Epithelial cell of proximal tubule (primary cell): ENCODE measurements at places on chromosomes 16 and 17. TPM values are rescaled to one million over a fixed set of nuclear protein-coding genes. Genes with fewer than 3 reads are reported as not detected.

ALDH3A2 gene
- 27.5 and 30.9 TPM in 2 replicates for total RNA-seq

GPRC5B gene
- 9.9 and 11.4 TPM in 2 replicates for total RNA-seq

SRCIN1 gene
- total RNA-seq, result 0.07 and 2.1 TPM in 2 replicates

CDRT15 gene
- not detected in 2 replicates for total RNA-seq

TMEM220 gene
- 1.9 TPM in 1 of 2 replicates, not detected in the other for total RNA-seq

CA7 gene
- total RNA-seq, result 0.12 TPM in 1 of 2 replicates, not detected in the other

SDR42E1 gene
- 13.5 and 16.1 TPM in 2 replicates for total RNA-seq

CDC42EP4 gene
- 46.8 and 115 TPM in 2 replicates for total RNA-seq

TMC5 gene
- 0.35 and 0.36 TPM in 2 replicates for total RNA-seq

TBC1D3 gene
- not detected in 2 replicates for total RNA-seq

CD19 gene
- 0.07 TPM in 1 of 2 replicates, not detected in the other for total RNA-seq

FN3K gene
- 0.69 and 2.0 TPM in 2 replicates for total RNA-seq

FOXJ1 gene
- total RNA-seq, result 2.6 and 3.0 TPM in 2 replicates

OR1A1 gene
- total RNA-seq, result not detected in 2 replicates

MT1A gene
- total RNA-seq, result 26.0 and 62.4 TPM in 2 replicates

FZD2 gene
- total RNA-seq, result 4.1 and 9.2 TPM in 2 replicates

G6PC1 gene
- total RNA-seq, result not detected in 2 replicates

TSNAXIP1 gene
- total RNA-seq, result 0.07 and 0.52 TPM in 2 replicates

SCGB1C2 gene
- total RNA-seq, result not detected in 2 replicates

MOSMO gene
- total RNA-seq, result 2.4 and 8.0 TPM in 2 replicates

TBC1D3B gene
- total RNA-seq, result 4.8 TPM in 1 of 2 replicates, not detected in the other

MYO18A gene
- total RNA-seq, result 23.5 and 34.2 TPM in 2 replicates

SLC2A4 gene
- 0.23 and 0.36 TPM in 2 replicates for total RNA-seq

CCDC102A gene
- 14.0 and 22.7 TPM in 2 replicates for total RNA-seq

MT4 gene
- total RNA-seq, result not detected in 2 replicates

SEZ6L2 gene
- 2.2 and 12.8 TPM in 2 replicates for total RNA-seq

TBC1D3H gene
- not detected in 2 replicates for total RNA-seq

ZNF597 gene
- 1.0 and 2.1 TPM in 2 replicates for total RNA-seq

ITGB3 gene
- 65.9 and 181 TPM in 2 replicates for total RNA-seq

ODF4 gene
- total RNA-seq, result not detected in 2 replicates

HBQ1 gene
- 1.5 and 12.1 TPM in 2 replicates for total RNA-seq

SLC43A2 gene
- 2.3 and 12.9 TPM in 2 replicates for total RNA-seq

HOXB6 gene
- total RNA-seq, result 42.9 and 55.6 TPM in 2 replicates

KRT15 gene
- 4.6 and 15.6 TPM in 2 replicates for total RNA-seq
